ENCODE measurements at places on chromosomes 4 and X.
A peak's percentile ranks its signal among the peaks of the same experiment; 100 is the strongest.

- no peak for DNase-seq
Measured at GRCh38 chr4:102153391-102153790, 191.9 kb downstream of the SLC39A8 start.

- no peak for DNase-seq
Measured at GRCh38 chr4:98515470-98515809, 143.0 kb downstream of the TSPAN5 start.

GRCh38 chrX:153714256-153714655 lies 9.9 kb downstream of the BCAP31 start:
- no peak for DNase-seq

DNA sequence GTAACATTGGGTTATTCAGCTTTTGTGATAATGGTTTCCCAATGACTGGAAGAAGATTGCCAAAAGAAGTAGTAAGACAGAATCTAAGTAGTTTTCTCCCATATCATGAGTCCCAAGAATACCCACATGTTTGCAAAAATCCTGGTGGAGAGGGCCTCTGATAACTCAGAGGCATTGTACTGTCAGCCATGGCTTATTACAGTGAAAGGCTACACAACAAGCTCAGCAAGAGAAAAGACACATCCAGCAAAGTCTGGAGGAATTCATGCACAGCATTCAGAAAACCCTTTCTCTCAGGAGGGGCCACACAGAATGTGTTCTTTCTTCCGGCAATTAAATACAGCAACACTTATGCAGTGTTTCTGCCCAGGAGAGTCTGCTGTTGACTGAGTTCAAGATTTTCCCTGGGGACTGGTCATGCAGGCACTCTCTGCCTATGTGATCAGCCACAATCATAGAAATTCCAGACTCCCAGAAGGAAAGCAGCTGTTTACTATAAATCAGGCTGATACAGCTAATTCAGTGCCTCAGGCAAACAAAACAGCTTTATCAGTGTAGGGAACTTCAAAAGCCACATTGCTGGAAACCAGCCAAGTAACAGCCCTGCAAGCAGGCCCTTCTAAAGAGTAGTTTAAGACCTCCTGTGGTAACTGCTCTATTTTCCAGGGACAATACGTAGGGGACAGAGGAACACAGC lies 937.1 kb downstream of the CCSER1 start:
- no peak for DNase-seq

DNA sequence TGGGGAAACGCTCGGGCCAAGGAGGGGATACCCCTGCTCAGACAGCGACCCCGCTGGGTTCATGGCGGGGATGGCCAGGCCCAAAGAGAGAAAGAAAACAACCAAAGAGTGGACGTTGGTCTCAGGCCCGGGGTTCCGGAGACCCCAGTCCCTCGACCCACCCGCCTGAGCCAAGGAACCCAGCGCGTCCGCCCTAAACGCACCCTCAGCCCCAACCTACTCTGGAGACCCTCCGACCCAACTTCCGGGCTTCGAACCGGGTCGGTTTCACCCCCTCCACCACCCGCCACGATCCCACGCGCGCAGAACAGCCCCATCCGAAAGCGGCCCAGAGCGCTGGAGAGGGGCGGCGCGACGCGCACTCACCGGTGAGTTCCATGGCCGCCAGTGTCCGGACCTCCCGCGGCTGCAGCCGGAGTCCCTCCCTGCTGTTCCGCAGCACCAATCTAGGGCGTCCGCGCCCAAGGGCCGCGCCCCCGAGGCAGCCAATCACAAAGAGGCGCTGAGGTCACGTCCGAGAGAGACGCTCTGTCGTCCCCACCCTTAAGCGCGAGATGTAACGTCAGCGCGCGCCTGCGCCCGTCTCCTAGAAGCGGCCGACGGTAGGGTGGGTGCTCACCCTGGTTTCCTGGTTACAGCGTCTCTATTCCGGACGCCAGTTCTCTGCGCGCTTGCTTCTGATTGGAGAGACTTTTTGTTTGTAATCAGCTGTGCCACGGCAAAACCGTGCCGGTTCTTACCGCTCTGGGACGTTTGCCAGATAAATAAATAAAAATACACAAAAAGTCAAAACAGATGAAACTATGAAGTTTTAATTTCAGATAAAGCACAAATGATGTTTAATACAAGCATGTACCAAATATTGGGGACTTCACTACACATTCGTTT lies at the start of gene PIGA:
TSS of gene PIGA (minus strand) at position 389 of the 888 bp plus-strand sequence. CDS start 3,593 bp downstream, outside the sequence.
- DNase-seq = peak; percentile 76

GRCh38 chr4:107318078-107318477 lies 282.0 kb upstream of the DKK2 start:
- no peak for DNase-seq

DNA sequence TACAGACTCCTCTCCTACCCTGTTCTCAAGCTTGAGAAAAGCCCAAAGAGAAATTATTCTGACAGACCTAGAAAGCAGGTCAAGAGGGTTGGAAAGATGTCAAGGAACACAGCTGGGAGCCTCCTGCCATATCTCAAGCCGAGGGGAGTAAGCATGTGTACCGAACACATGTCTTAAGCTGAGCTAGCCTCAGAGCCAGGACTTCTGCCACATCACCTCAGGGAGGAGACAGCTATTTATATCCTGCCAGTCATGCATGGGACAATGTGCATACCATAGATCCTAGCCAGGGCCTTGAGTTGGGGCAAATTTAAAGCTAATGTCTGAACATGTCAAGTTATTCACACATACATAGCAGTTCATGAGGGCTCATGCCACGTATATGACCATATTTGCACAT lies 11.8 kb downstream of the TMEM31 start:
- DNase-seq = no peak

- no peak for DNase-seq
Measured at GRCh38 chr4:118682928-118683327, 2.3 kb upstream of the METTL14 start.

DNA sequence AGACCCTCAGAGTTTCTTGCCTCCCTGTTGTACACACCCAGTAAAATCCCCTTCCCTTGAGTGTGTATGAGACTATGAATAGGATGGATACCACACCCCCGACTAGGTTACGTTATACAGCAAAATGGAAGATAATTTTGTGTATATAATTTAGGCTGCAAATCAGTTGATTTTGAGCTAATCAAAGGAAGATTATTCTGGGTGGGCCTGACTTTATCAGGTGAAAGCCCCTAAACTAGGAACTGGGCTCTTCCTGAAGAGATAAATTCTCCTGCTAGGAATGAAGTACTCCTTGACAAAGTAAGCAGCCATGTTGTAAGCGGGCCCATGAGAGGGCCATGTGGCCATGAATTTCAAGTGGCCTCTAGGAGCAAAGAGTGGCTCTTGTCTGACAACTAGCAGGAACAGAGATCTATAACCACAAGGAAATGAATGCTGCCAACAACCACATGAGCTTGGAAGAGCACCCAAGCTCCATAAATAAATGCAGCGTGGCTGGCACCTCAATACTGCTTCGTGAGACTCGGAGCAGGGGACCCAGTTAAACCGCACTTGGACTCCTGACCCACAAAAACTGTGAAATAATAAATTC lies 646.4 kb downstream of the IL1RAPL1 start:
- DNase-seq = no peak

GRCh38 chrX:48101443-48101842 lies 29.0 kb upstream of the SPACA5B start:
- no peak for DNase-seq

- DNase-seq = no peak
Measured at GRCh38 chr4:79574741-79575451, 166.9 kb upstream of the GK2 start.

- no peak for DNase-seq
Measured at GRCh38 chr4:154559494-154560418, 3.1 kb upstream of the FGB start.

GRCh38 chr4:150641612-150642011 lies 59.7 kb downstream of the MAB21L2 start:
- DNase-seq = no peak

DNA sequence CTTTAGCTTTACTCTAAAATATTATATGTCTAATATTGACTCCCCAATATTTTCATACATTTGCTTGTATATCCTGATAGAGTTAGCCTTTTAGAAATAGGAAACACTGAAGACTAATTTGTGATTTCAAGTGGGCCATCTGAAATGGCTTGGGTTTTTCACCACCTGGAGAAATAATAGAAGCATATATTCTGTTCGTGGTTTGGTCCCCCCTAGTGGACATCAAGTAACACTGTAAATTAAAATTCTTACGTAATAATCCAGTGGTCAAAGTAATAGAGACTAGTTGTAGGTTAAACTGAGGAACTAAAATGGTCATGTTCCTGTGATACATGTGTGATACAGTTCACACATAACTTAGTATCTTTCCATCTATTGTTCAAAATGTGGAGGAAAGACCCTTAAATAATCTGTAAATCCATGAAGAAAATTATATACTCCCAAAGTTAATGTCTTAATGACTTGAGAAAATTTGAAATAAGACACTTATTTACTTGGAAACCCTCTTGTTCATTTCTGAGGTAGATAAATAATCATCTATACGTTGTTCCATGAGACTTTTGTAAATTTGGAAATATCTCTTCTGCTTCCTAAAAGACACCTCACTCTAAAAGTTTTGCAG lies 79.8 kb upstream of the SMARCAD1 start:
- no peak for DNase-seq

DNA sequence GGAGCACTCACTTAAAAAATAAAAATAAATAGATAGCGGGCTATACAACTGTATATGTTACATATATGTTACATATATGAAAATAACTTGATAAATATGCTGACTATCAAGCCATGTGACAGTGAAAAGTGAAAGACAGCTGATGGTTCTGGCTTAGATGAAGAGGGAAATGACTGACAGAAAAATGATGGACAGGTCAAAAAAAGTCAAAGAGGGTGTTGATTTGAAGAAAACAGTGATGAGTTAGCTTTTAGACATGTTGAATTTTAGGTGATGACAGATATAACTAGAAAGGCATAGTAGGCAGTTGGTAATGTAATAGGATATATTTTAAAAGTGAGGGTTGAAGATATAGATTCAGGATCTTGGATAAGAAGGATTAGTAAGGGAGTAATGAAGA lies 37.8 kb downstream of the FBXO8 start:
- no peak for DNase-seq

DNA sequence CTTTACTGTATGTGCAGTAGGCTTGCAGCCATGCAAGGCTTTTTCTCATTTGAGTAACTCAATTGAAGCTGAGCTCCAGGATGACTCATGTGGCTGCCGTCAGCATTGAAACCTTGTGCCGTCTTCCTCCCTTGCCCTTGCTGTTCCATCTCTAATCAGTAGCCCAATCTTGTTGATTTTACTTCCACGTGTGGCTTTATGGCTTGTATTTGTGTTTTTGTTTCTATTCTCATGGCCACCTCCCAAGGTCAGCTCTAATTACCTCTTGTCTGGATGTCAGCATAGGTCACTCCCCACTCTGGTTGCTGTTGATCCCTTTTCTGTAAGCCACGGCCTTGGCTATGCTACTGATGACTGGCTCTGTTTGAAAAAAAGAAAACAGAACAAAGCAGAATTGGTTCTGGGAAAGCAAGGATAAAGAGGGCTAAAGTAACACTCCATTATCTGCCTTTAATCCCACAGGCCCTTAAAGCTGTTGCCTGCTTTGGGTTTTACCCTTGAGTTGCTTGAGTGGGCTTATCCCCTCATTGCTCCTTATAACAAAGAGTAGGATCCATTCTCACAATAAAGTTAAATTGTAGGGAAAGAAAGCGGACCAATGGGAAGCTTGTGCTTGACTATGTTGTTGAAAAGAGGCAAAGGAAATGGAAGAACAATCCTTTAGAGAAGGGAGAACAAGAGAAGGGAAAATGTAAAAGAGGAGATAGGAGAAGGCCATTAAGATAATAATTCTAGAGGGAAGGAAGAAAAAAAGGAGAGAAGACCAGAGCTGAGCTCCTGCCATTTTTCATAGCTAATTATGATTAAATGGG lies 173.9 kb upstream of the PGRMC2 start:
- no peak for DNase-seq

DNA sequence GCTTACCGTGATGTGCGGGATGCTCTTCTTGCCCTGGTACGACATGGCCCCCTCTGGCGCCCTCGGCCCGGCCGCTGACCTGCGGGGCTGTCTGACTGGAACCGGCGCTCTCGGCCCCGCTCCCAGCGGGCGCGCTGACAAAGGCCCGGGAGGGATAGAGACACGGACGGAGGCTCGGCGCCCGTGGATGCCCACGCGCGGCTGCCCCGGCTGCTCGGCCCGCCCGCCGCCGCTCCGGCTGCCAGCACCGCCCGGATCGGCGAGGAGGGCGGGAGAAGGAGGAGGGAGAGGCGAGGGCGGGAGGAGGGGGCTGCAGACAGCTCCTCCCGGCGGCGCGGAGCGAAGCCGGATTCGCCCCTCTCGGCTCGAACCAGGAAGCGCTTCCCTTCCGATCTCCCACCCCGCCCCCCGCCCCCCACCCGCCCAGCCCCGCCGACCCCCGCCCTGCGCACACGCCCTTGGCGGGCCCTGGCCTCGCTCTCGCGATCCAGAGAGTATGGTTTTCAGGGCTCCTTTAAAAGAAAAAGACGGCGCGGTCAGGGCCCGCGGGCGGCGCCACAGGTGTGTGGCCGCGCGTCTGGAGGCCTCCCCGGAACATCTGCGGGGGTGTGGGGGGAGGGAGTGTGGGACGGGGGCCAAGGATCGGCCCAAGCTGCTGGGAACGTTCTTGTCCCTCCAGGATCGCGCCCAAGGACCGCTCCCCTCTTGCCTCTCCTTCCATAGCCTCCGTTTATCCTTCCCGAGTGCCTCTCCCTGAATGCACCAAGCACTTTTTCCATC lies 4.5 kb downstream of the CRMP1 start:
- DNase-seq = no peak

- DNase-seq = no peak
Measured at GRCh38 chr4:142428715-142429114, 417.4 kb downstream of the INPP4B start.

DNA sequence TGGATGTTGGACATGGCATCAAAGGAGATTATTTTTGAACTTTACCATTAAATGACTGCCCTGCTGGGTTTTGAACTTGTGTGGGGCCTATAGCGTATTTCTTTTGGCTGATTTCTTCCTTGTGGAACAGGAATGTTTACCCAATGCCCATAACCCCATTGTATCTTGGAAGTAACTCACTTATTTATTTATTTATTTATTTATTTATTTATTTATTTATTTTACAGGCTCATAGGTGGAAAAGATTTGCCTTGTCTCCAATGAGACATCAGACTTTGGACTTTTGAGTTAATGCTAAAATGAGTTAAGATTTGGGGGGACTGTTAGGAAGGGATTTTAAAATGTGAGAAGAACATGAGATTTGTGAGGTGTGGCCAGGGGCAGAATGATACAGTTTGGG lies 273.1 kb downstream of the SLITRK2 start:
- DNase-seq = no peak

DNA sequence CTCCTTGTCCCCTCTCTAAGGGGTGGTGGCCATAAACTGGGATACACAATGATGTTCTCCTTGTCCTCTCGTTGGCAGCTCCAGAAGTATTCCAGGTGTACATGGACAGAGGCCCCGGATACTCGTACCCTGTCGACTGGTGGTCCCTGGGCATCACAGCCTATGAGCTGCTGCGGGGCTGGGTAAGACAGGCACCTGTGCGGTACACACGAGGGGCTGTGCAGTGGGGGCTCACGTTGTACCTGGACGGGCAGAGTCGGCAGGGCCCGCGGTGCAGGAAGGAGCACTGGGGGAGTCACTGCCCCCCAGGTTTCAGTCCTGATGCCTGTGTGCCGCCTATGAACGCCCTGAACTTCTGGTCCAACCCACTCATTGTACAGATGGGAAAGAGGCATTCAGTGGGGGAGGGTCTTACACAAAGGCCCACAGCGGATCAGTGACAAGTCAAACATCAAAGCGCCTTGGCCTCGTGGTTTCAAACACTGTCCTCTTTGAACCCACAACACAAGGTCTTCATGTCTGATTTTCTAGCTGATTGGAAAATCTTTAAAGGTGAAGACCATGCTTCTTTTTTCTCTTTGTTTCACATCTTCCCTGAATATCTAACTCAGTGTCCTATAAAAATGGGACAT lies 261.6 kb downstream of the EVC2 start:
- DNase-seq = no peak

All from stimulated activated CD4-positive, alpha-beta T cell treated with anti-CD3 and anti-CD28 coated beads, Interleukin-2, amount 100 ng/mL, for 48 hours (primary cell).